CD4-positive, alpha-beta T cell treated with Interferon gamma for 1 hour (primary cell): ENCODE measurements at places on chromosomes 11 and 22.
A peak's percentile ranks its signal among the peaks of the same experiment; 100 is the strongest.

DNA sequence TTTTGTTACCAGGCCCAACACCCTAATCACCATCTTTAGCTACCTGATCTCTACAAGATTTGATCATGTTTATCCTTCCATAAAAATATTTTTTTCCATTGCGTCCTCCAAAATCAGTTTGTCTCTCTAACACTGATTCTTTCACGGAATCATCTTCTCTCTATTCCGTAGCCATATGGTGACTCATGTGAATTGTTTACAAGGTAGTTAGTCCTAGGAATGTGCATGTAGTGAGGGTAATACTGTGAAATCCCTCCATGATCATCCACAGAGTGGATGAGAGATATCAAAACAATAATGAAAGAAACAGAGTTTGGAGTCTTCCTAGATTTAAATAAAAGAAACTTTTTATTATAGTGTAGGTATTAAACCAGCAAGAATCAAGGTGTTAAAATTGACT is 230.2 kb downstream of the METTL15 start:
- no peak for DNase-seq

DNA sequence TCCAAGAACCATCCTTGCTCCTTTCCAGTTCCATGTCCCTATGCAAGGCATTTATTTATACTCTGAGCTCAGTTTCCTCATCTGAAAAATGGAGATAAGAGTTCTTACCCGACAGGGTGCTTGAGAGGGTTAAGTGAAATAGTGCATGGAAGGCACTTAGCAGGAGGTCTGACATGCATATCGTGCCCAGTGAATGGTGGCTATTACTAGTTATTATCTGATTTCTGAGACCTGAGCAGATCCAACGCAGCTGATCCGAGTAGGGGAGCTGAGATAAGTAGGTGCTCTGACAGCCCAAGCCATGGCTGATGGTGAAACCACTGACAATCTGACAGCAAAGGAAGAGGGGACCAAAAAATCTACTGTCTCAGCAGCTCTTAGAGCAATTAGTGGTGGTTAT is 24.9 kb downstream of the NAV2 start:
- DNase-seq: no peak

GRCh38 chr22:42683578-42684283 is 34.5 kb upstream of the CYB5R3 start:
- no peak for DNase-seq

GRCh38 chr11:16813126-16813525 is 74.7 kb downstream of the C11orf58 start:
- DNase-seq: no peak

DNA sequence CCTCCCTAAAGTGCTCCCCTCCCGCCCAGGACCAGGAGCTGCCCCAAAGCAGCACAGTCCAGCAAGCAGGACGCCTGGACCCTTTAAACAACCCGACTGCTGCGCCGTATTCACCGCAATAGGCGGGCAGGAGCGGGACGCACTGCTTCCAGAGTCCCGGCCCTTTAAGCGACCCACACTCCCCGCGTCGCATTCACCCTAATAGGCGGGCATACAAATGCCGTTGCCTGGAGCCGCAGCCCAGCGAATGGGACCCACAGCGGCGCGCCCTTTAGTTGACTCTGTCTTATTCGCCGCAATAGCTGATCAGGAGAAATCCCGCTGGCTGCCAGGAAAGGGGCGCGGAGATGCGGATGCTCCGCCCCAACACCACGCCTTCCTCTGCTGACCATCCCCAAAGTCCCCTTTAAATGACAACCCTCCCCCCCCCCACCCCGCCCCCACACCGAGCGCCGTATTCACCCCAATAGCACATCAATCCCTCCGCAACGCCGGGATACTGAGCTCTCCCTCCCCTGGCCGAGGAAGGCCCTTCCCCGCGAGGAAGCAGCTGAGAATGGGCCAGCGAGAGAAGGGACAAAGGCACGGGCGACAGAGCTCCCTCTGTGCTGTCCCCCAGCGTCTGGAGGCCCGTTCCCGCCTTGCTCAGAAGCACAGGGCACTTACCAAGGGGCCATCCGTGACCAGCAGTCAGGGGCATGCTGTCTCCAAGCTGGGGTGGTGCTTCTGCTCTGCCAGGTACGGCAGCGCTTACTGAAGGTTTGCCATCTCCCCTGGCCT is 4.7 kb downstream of the OSBPL5 start:
- no peak for DNase-seq

- no peak for DNase-seq
Observed at GRCh38 chr11:87803748-87804147, 371.5 kb downstream of the RAB38 start.

GRCh38 chr11:28153586-28153985 is 45.4 kb downstream of the METTL15 start:
- no peak for DNase-seq

DNA sequence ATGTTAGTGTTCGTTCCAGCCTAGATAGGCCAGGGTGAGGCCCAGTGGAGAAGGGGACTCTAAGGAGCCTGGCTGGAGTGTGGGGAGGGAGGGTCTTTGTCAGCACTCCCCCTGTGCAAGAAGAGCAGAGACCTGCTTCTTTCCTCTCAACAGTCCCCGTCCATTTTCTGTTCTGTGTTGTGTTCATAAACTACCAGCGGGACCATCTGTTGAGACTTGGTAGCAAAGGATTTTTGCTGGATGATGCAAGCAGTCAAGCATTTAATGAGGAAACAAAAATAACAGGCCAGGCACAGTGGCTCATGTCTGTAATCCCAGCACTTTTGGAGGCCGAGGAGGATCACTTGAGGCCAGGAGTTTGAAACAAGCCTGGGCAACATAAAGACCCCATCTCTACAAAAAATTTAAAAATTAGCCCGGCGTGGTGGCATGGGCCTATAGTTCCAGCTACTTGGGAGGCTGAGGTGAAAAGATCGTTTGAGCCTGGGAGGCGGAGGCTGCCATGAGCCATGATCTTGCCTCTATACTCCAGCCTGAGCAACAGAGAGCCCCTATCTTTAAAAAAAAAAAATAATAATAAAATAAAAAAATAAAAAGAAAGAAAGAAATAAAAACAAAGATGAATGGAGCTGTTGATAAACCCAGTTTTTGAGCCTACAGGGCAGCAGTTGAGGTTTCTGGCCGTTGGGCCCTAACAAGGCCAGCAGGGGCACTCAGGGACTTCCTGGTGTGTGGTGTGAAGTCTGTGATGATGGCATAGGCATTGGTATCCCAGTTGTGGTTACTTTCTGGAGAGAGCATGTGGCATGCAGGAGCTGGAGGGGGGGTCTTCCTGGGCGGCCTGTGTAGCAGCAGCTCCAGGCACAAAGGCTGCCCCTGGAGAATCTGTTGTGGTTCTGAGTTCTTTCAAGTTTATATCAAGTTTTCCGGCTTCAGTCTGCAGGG is 1.7 kb upstream of the TXNRD2 start:
- no peak for DNase-seq

DNA sequence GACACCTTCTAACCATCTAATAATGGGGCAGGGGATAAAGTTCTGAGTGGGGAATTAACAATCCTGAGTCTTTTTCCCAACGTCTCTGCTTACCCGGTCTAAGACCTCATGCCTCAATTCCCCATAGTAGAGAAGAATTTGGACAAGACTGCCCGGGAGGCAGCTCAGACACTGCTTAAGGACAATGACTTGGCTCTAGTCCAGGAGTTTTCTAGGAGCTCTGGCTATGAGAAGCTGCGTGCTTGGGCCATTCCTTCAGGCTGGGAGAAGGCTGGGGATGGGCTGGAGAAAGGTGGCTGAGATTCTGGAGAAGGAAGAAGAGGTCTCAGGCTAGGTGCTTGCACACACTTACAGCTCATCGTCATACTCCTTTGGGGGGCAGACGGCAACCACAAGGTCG is 19.8 kb upstream of the ABCC8 start:
- no peak for DNase-seq

DNA sequence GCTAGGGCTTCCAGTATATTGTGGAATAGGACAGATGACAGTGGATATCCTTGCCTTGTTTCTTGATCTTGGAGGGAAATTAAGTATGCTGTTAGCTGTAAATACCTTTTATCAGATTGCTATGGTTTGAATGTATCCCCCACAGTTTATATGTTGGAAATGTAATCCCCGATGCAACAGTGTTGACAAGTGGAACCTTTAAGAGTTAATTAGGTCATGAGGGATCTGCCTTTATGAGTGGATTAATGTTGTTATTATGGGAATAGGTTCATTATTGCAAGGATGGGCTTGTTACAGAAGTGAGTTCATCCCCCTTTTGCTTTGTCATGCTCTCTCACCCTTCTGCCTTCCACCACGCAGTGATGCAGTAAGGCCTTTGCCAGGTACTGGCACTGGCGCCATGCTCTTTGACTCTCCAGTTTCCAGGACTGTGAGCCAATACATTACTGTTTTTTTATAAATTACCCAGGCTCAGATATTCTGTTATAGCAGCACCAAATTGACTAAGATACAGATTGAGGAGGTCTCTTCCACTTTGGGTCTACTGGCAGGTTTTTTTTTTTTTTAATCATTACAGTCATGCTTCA is 16.4 kb downstream of the CABIN1 start:
- DNase-seq: no peak

GRCh38 chr22:45284705-45285262 is at the start of gene UPK3A:
Gene UPK3A (plus strand): TSS chr22:45284949. CDS start chr22:45285014, 65 bp downstream.
- DNase-seq: peak; percentile 70

DNA sequence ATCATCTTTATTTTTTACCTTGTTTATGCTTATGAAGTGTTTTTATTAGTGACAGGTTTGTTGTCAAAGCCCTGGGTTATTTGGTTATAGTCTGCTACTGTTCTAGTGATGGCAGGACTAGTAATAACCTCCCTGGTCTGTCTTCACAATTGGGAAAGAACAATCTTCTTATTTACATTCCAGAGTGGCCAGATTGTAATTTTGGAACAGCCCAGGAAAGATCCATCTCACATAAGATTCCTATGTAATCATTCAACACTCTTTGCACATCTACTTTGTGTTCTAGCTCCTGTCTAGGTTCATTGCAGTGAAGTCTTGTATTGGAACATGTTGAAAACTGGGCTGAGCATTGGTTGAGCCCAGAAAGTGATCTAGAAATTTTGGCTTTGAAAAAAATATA is 63.8 kb downstream of the CYB5R2 start:
- DNase-seq: no peak

DNA sequence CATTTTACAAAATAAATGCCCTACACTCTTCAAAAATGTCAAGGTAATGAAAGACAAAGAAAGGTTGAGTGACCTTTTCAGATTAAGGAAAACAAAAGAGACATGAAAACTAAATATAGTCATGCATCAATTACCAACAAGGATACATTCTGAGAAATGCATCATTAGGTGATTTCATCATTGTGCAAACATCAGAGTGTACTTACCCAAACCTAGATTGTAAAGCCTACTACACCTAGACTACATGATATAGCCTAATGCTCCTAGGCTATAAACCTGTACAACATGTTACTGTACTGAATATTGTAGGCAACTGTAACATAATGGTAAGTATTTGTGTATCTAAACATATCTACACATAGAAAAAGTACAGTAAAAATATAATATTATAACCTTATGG is 26.7 kb downstream of the INTS4 start:
- DNase-seq: no peak

- no peak for DNase-seq
Observed at GRCh38 chr22:36811094-36811800, 5.6 kb downstream of the PVALB start.

DNA sequence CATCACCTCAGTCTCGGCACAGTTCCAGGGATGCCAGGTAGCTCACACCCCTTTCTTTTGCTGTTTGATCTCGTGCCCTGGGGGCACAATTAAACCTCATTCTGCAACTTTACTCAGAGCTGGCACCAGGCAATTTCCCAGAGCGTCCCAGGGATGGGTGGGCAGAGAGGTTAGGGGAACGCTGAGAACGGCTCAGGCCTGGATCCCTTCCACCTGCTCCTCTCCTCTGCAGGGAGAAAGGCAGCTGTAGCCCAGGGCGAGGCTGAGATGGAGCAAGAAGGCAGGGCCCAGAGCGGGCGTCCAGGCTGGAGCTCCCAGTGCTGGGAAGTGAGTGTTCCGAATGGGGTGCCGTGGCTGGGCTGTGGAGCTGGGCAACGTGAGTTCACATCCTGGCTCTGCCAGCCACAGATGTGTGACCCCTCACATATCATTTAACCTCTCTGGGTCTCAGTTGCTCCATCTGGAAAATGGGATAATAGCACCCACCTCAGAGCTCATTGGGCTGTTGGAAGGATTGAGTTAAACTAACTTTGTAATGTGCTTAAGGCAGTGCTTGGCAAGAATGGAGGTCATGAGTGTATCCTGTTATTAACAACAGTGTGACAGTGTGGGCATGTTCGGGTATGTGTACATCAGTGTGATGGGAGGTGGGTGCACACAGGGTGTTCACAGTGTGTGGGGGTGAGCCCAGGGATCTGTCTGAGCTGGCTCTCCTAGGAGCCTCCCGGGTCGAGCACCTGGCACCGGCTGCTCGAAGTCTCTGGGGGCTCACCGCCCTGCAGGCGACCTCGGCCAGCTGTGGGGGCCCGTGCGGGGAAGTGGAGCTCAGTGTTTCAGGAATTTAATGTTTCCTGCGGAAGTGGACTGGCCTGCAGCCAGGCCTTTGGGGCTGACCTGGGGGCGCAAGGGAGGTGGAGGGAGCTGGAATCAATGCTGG is 15.5 kb downstream of the OTUB1 start:
- no peak for DNase-seq

DNA sequence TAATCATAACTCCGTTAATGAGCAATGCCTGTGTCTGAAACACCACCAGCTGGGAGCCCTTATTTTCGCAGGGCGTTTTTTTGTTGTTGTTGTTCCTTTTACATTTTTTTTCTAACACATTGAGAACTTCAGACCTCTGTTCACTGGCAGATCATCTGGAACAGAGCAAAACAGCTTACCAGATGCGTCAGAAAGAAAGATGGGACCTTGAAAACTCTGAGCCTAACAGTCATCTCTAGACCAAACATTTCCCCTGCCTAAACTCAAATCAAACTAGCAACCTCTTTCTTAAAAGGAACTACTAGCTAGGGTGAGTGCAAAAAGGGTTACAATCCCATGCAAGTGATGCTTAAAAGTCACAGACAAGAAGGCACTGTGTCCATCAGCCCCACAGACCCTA is 93.2 kb downstream of the PLEKHA7 start:
- DNase-seq: no peak

- DNase-seq: no peak
Observed at GRCh38 chr11:66936311-66936711, 21.9 kb downstream of the PC start.

GRCh38 chr11:117456027-117456720 is 128.5 kb downstream of the CEP164 start:
- no peak for DNase-seq

GRCh38 chr22:49447837-49448236 is 379.8 kb downstream of the BRD1 start:
- DNase-seq: no peak

- DNase-seq: no peak
Observed at GRCh38 chr11:131688048-131688693, 317.8 kb downstream of the NTM start.
